Suppressor macrophage treated with lipopolysaccharide for 4 hours (primary cell): ENCODE measurements at places on chromosomes 4 and X.

DNA sequence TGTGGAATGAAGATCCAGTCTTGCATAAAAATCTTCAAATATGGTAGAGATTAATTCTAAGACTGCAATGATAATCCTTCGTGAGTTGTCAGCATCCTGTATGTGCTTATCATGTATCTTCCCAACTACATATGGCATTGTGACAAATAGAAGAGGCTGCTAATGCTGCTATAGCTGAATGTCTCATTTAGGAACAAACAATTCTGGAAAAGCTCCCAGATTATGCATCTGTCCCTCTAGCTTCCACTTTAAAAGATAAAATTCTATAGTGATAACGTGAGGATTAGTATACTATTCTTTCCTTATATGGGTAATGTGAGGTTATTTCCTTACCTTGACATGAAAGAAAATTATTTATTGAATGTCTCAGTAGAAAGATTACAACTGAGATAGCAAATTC, 930.9 kb downstream of the DMD start:
- no peak for DNase-seq

DNA sequence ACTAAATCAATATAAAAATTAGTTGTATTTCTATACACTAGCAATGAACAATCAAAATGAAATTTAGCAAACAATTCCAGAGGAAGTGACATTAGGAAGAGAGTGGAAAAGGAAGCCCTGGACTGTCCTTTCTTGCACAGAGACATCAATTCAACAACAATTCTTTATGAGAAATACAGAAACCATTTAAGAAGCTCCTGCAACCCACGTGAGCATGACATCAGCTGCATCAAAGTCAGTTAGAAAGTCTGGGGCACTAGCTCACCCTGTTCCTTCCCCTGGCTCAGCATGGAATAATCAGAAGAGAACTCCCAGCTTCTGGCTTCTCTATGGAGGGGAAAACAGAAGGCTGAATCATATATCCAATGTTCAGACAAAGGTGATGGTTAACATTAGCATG, 48.6 kb upstream of the STARD8 start:
- peak; percentile 29 for DNase-seq

DNA sequence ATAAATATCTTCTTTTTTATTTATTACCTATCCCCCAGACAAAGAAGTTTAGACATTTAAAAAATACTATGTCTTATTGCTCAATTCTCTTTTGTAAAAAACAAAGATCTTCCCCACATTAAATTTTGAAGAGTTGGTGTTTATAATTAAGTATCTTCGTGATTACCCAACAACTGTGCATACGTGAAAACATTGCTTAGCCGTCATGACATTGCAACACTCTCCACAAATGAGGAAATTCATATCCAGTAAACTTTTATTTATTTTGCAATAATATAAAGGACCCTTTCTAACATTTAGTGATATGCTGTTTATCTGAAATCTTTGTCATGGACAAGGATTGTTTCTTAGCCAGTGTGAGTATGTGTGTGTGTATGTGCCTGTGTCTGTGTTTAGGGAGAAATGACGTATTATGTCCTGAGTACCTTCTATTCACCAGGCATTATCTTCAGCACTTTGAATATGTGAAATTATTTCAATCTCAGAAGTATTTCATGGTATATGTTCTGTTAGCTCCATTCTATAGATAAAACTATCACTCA, 26.1 kb upstream of the EREG start:
- DNase-seq: peak; percentile 86

DNA sequence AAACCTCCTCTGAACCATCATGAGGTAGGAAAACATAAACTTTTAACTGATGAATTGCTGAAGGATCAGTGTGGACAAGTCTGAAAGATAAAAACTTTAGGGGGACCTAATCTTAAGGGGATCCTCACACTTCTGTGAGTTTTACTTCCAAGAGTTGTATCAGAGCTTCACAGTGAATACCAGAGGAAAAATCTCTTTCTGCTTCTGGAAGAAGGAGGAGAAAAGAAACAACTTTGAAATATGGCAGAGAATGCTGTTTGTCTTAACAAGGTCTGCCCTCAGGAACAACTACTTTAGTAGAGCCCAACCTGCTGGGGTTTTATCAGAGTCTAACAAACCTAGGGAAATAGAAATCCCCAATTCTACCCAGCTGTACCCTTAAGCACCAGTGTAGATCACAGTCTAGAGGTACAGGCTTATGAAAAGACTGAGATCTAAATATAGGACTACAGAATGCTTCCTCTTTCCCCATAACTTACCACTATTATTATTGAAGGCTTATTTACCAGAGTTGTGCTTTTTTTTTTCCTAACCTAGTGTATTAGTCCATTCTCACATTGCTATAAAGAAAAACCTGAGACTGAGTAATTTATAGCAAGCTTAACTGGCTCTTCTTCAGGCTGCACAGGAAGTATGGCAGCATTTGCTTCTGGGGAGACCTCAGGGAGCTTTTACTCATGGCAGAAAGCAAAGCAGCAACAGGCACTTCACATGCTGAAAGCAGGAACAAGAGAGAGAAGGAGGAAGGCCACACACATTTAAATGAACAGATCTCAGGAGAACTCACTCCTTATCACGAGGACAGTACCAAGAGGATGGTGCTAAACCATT, 167.9 kb downstream of the CAMK2D start:
- no peak for DNase-seq

DNA sequence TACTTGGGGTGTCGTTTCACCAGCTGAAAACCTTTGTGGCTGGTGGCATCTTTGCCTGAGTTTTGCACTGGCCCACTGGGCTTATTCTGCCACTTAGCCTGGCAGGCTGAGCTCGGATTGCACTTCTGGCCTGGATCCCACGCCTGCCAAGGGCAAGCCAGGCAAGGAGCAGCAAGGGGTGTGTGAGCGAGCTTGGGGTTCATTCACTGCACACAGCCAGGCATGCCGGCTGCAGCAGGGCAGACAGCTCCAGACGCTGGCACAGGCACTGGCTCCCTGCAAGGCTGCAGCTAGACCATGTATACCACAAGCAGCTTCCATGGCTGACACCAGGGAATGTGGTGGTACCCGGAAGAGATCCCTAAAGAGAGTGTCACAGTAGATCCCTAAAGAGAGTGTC, 476.3 kb downstream of the EPHA5 start:
- DNase-seq: no peak

GRCh38 chr4:142743121-142743825, 102.8 kb downstream of the INPP4B start:
- no peak for DNase-seq

DNA sequence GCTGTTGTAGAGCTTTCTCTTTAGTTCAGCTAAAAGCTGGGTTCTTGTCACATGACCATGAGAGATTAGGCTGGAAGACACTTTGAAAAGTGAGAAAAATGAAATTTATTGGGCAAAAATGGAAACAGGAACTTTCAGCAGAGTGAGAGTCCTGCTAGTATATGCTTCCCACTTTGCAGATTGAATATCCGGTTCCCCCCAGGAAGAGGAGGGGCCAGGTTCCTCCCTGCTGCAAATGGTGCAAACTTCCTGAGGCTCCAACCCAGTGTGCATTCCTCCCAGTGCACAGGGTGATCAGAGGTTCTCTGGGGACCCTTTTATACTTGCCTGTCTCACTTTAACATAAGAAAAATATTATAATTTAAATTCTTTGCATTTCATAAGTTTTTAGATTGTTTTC, 119.9 kb upstream of the SPIN4 start:
- DNase-seq: no peak

DNA sequence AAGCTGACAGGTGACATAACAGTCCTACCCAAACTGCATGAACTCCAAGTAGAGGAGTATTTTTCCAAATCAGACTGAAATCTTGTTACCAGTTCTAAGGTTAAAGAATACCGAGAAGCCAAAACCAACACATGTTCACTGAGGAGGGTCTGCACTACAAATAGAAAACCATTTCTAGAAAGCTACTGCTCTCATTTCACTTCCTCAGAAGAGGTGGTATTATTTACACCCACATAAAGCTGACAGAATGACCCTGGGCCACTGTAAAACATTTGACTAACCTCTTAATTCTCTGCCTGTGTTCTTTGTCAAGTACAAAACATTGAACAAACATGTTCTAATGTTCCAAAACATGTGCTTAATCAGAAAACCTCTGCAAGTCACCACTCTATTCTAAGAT, 95.8 kb downstream of the IQCM start:
- DNase-seq: no peak

GRCh38 chr4:53541577-53542206, 49.6 kb downstream of the LNX1 start:
- DNase-seq: peak; percentile 11

DNA sequence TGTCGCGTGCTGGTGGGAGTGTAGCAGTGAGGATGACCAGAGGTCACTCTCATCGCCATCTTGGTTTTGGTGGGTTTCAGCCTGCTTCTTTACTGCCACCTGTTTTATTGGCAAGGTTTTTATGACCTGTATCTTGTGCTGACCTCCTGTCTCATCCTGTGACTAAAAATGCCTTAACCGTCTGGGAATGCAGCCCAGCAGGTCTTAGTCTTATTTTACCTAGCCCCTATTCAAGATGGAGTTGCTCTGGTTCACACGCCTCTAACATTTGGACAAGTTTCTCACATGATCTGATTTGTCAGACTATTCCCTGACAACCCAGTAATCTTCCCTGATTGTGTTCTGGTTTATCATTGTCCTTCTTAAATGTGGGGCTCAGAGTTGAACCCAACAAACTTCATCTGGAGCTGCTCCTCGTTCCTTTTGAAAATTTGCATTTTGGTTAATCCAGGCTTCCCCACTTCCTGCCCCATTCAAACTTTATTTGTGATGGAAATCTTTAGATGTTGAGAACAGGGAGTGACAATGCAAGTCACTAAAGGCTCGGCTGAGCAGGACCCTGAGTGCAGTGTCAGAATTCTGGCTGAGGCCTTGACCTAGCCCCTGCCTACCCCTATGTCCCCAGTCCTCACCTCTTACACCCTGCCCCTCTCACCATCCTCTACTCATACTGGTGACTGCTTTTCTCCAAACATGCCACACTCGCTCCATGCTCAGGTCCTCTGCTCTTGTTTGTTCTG, 226.8 kb downstream of the STIM2 start:
- no peak for DNase-seq

- DNase-seq: no peak
Measured at GRCh38 chr4:141614878-141615586, 21.4 kb upstream of the IL15 start.

GRCh38 chrX:119692191-119693039, 553 bp downstream of the SEPTIN6 start:
- DNase-seq: peak; percentile 31

GRCh38 chrX:86806786-86807185, 658.5 kb downstream of the DACH2 start:
- DNase-seq: no peak

GRCh38 chrX:10286195-10286594, 129.4 kb downstream of the CLCN4 start:
- DNase-seq: no peak
